ENCODE measurements at places on chromosomes 2 and 18.
A peak's percentile ranks its signal among the peaks of the same experiment; 100 is the strongest.

DNA sequence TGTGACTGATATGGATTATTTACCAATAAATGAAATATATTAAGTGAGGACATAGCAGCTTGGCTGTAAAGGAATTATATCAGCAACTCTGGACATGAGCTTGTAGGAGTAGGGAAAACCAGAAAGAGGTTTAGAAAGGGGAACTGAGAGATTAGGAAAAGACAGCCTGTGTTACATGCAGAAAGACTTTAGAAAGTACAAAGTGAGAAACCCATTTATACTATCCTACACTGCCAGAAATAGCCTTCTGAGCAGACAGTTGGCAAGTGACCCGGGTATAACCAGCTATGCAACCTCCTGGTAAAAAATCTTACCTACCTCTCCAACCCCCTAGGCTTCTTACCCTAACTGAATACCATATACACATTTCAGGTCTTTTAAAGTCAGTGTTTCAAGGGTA lies 134.1 kb downstream of the ANKRD44 start:
- DNase-seq: no peak

DNA sequence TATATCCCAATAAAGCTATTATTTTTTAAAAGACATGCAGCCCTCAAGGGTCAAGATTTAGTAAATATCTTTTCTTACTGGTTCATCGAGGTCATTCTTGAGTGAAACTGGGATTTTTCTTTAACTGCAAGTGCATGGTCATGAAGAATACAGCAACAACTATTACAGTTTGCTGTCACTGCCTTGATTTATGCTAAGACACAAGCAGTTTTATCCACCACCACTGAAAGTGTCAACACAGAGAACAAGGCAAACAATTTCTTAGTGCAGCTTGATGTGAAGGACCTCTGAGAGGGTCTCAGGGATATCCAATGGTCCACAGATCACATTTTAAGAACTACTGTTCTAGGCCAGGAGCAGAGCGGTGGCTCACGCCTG lies 12.1 kb downstream of the SP3 start:
- no peak for DNase-seq

- DNase-seq: no peak
These were observed 44.4 kb downstream of the FECH start for GRCh38 chr18:57542126-57542525.

DNA sequence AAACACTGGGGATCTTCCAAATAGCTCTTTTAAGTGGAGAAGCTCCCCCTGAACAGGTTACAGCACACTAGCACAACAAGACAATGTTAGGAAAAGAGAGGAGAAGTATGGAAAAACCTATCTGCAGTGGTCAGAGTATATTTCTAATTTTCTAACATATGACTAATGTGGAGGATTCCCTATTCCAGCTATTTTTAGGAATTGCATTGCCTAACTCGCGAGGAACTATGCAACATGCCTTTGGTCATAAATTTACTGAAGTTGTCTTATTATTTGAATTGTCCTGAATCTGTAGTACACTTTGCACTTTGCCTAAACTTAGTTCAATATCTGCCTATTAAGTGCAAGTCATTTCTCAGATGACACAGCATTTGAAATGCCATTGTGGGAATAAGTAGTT lies 381.4 kb downstream of the CCDC85A start:
- DNase-seq: no peak

DNA sequence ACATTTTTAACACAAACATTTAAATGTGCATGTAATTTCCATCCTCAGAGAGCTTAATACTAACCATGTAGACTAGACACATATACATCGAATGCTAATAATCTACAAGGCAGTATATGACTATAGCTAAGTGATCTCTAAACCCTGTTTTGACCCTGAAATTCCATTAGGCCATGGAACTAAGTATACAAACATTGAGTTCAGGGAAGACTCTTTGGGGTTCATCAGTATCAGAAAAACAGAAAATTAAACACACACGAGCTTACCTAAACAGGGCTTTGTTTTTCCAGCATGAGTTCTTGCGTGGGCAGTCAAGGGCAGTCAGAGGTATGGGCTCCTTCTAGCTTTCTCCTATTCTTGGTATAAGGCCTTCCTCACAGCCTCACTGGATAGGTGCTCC lies 106.0 kb upstream of the COPS8 start:
- DNase-seq: no peak

DNA sequence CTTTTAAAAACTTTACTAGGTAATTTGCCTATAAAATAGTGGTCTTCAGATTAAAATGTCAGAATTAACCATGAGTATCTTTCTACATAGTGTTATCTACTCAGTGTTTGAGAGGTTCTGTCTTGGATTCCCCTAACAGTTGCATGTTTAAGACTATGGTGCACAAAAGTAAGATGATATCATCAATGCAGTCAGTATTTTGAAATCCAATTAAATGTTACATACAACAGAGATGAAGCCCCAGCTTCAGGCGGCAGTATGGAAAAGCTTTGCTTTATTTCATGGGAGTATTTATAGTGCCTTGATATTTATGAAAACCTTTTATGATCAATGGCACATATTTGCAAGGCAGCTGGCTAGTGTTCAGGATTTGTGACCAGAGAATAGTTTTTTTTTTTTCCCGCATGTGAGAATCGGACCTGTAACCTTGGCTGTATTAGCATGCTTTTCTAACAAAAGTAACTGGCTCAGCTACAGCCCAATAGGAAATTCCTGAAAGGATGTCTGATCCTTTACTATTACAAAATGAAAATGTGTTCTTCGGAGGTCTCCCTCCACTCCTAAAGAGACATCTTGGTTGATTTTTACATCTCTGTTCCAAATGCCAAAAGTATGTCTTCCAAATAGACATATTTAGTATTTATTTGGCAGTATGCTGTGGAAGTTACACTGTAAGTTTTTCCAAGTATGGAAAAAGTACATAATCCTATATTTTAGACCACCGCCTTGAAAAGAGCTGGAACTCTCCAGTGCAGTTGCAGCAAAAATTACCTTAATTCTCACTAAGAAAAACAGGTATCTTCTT lies 319.3 kb upstream of the UBE2E3 start:
- DNase-seq: no peak

GRCh38 chr2:111204706-111205105 lies 84.0 kb downstream of the BCL2L11 start:
- DNase-seq: no peak

- DNase-seq: no peak
These were observed 69.7 kb downstream of the FEZ2 start for GRCh38 chr2:36528274-36528673.

DNA sequence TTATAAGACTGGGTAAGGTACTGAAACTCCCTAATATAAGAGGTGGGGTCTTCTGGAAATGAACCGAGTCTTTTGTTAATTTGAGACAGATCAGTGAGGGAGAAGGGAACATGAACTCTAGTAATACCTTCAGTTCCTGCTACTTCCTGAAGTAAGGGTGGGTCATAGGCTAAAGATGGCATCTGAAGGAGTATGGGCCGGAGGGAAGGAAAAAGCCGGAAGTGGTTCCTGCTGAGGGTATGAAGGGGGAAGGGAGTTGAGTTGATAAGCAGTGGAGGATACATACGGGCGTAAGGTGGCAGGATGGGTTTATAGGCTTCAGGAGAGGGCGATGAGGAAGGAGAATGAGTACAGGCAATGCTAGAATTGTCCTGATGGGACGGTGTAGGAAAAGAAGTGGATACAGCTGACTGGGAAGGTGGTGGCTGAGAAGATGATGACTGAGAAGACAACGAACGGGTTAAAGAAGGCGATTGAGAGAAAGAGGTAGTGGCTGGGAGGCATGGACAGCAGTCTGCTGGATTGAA lies 58.2 kb downstream of the KYNU start:
- no peak for DNase-seq

DNA sequence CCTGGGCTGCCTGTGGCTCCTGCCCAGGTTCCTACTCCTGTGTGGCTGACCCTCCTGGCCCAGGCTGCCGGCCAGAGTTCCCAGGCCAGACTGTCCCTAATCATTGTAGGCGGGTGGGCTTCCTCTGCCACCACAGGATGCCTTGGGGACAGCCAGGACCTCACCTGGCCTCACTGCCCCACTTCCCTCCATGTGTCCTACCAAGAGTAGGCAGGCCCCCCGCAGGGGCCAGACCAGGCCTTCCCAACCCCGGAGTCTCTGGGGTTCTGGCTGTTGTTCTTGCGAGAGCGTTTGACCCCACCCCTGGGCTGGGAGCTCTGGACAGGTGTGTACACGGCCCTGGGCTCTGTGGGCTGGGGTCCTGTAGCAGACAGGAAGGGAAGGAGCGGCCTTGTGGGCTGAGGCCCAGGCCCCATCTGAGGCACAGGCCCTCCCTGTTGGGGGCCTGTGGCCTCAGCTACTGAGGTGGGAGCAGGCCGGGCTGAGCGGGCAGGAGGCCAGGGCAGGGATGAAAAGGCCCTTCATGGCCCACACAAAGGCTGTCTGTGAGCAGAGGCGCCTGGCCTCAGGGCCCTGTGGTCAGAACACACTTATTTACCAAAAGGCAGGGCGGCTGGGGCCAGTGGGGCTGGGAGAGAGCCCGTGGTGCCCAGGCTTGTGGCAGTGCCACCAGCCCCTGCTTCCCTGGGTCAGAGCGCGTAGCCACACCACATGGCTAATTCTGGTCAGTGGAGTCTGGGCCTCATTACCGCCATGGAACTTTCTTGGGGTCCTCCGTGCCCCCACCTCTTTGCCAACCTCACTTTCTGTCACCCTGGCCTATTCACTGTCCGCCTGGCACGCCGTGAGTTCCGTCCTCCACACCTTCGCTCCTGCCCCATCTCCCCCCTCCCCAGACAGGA lies 2.0 kb downstream of the SNORC start:
- no peak for DNase-seq

- DNase-seq: peak; percentile 55
These were observed 58.7 kb upstream of the SP3 start for GRCh38 chr2:174023591-174024523.

DNA sequence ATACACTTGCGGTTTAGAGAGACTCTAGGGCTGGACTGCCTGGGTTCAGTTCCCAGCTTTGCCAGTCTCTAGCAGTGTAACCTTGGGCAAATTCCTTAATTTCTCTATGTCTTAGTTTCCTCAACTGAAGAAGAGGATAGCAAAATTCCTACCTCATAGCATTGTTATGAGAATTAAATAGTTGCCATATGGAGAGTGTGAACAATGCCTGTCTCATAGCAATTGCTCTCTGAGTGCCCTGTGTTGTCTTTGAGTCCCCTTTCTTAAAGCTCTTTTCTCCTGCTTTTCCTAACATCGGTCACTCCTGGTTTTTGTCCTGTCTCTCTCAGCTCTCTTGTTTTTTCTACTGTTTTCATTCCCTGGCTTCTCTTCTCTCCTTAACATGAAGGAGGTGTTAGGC lies 116.8 kb upstream of the ALPP start:
- no peak for DNase-seq

GRCh38 chr2:177616066-177616465 lies 223.5 kb downstream of the AGPS start:
- no peak for DNase-seq

DNA sequence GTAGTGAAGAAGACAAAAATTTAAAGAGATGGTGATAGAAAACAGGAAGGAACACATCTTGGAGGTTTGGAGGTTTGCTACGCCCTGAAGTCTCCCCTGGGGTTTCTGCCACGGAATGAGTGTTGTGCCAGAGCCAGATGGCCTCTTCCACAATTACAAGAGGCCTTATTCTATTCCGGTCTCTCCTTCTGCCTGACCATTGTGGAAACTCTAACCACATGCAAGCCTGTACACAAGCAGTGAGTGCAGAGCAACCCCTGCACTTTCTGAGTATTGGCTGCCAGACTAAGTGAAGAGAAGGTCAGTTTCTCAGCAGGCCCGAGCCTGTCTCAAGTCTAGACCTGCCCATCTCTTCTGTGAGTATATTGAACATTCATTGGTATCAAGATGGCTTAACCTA lies 22.7 kb upstream of the MYO1B start:
- no peak for DNase-seq

DNA sequence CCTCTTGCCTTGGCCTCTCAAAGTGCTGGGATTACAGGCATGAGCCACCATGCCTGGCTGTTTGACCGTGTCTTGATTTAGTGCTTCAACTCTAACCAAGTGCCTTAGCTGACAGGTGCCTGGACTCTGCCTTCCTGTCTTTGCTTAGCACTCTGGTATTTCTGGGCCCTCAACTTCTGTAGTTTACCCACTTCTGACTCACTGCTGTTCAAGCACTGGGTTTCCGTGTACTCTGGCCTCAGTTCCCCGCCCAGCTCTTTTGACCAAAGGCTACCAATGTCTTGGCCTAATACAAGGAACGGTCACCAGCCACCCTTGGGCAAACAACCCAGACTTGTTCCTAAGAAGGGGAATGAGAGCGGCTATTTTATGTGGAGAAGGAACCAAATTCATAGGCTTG lies 35.7 kb upstream of the CABLES1 start:
- no peak for DNase-seq

DNA sequence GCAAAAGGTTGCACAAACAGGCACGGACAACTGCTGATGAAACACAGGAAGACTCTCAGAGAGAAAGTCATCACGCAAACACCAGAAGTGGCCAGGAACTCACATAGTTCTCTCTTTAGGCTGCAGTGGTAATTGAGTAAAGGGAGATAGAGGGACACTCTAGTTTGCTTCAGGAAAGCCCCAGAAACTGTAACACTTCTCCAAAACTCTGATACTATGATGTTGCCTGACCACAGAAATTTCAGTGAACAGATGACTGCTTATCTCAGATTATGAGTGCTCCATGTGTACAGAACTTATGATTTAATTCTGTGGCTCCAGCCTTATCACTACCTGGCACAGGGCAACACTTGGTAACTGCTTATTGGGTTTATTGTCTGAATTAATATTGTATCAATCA lies 311.5 kb upstream of the GYPC start:
- DNase-seq: no peak

- peak; percentile 24 for DNase-seq
These were observed 33.8 kb downstream of the SMC6 start for GRCh38 chr2:17719562-17720371.

GRCh38 chr2:60309336-60309735 lies 244.1 kb downstream of the BCL11A start:
- DNase-seq: no peak

- no peak for DNase-seq
These were observed 17.3 kb downstream of the PDCD1 start for GRCh38 chr2:241841181-241842066.

GRCh38 chr2:95333888-95334338 lies 36.8 kb downstream of the KCNIP3 start:
- no peak for DNase-seq

- DNase-seq: peak; percentile 84
These were observed 152.1 kb downstream of the PXDN start for GRCh38 chr2:1591978-1592907.

- DNase-seq: no peak
These were observed 85.1 kb downstream of the TMEM131 start for GRCh38 chr2:97910403-97911205.

- DNase-seq: no peak
These were observed 67.3 kb upstream of the ACAA2 start for GRCh38 chr18:49880661-49881060.

GRCh38 chr2:175004730-175004979 lies 526 bp downstream of the CHN1 start:
- DNase-seq: peak; percentile 59

All from iPS-NIHi11 (cell line).